HCT116 (cell line): ENCODE measurements at places on chromosomes 3 and 15.

GRCh38 chr15:98914626-98915025 lies 93.0 kb downstream of the PGPEP1L start:
- no peak for DNase-seq

DNA sequence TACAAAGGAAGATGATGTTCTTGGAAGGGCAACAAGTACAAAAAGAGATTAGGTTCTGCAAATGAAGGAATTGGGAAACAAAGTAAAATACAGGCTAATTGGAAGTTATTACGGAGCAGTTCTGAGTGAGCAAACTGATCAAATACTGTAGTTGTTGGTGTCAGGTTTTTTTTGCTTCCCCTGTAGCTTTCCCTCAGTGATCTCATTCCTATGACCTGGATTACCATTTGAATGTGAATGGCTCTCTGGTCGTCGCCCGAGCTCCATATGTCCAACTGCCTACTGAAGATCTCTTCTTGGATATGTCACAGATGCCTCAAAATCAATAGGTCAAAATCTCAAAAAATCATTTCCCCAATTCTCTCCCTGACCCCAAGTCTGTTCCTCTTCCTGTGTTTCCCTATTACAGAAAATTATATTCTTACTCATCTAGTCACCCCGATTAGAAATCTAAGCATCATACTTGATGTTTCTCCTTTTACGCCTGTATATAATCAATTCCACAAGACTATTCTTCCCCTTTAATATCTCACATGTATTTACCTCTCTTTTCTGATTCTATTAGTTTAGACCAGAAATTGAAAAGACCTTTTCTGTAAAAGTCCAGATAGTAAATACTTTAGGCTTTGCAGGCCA lies 29.0 kb downstream of the GOLM2 start:
- DNase-seq, result no peak

DNA sequence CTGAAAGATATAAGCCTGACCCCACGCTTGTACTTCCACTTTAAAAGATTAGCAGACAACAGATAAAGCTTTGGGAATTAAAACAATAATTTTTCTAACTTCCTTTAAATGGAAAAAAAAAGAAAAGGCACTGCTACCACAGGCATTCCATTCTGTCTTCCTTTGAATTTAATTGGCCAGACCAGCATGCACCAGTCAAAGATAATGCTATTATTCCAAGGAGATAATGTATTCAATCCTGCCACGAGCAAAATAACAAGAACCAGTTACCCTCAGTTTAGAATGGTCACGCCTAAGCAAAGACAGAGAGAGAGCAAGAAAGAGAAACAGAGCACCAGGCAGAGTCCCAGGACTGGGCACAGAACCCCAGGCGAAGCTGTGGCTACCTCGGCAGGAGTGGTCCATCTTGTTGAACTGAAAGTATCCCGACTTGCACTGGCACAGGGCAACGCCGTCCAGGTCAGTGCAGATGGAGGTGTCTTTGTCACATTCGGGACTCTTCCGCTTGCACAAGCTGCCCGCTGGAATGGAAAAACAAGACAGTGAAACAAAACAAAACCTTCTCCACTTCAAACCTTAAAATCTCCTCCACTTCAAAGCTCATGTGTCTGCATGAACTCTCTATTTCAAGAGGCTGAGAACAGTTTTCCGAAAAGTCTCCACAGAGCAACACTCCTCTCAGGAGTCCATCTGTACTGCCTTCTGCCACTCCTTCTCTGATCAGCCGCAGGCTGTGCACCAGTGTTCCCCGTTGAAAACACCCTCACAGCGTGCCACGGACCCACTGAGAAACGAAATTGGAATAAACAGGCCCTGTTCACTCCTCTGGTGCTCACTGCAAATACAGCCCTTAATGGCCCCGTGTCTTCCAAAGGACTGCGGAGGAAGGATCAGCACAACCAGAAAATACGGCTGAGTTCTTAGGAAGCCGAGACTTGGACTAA lies 58.2 kb downstream of the HEG1 start:
- DNase-seq, result no peak

DNA sequence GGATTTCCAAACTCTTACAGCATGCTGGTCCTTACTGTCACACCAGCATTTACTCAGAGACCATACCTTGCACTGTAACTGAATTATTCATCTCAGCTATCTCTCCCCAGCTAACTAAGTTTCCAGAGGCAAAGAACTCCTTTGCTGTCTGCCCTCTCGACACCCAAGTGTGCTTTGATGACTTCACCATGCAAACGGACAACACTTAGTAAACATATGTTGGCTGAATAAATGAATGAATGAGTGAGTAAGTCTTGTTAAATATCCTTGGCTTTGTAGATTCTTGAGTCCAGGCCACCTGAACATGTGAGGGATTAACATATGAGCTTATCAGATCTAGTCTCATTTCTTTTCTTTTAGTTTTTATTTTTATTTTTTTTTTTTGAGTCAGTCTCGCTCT lies 138.2 kb downstream of the PLD1 start:
- DNase-seq, result no peak

GRCh38 chr15:53962646-53963561 lies 15.3 kb upstream of the UNC13C start:
- no peak for DNase-seq

DNA sequence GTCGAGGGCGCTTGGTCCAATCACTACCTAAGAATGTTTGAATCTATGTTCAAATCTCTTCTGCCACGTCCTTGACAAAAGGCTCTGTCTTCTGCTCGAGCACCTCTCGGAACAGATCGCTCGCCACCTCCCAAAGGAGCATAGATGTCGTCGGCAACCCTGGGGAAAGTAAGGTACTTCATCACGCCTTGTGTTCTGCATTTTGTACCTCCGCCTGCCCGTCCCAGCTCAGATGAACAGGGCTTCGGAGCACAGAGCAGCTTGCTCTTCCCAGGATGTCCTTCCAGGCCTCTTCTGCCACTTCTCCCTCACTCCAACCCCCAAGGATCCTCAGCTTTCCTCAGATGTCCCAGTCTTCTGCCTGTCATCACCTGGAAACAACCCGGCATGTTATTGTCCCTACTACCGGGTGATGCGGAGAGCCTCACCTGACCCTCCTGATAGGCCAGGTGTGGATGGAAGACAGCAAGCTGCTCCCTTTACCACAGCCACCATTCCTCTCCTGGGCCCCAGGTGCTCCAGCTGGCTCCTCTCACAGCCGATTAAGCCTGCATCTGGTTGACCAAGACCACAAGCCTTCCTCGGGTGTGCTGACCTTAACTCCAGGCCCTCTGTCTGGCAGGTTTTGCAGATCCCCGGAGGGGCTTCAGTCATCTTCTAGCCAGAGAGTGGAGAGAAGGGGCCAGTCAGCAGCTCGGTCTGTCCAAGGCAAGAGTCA lies 270.5 kb downstream of the FAM43A start:
- no peak for DNase-seq

GRCh38 chr15:41940441-41940857 lies 31.9 kb downstream of the EHD4 start:
- DNase-seq, result peak; percentile 82

GRCh38 chr3:13769422-13769821 lies 110.4 kb downstream of the WNT7A start:
- no peak for DNase-seq

GRCh38 chr3:160224256-160224655 lies 966 bp upstream of the C3orf80 start:
- DNase-seq, result no peak

- no peak for DNase-seq
Observed at GRCh38 chr3:184542577-184542976, 19.0 kb upstream of the EPHB3 start.

GRCh38 chr15:66670175-66670574 lies 31.9 kb upstream of the SMAD6 start:
- DNase-seq, result no peak

GRCh38 chr3:195102609-195103467 lies 168.1 kb downstream of the XXYLT1 start:
- peak; percentile 61 for DNase-seq

DNA sequence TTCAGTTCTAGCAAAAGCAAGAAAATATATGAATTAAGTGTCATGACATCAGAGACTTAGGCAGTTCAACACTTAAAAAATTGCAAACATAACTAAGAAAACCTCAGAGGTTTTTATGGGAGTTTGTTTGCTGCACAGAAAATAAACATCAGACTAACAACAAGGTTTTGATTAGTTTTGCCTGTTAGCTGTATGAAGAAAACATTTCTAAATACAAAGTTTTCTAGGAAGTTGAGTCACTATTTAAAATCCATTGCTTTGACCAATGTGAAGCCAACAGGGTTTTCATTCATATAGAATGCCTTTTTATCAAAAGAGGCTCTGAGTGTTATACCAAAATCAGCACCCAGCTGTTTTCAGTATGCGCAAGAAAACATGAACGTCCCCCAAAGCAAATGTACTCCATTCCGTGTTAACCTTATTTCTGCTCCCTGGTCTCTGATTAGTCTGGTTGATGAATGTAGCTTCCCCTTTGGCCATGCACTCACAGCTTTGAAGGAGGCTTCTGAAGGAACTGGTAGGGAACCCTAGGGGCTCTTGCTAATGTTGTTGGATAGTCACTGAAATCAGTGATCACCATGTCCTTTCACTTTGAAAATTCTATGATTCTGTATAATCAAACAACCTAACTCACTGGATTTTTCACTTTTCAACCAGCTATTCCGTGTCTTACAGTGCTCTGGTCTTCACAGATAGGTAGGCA lies 89.6 kb upstream of the TSEN2 start:
- no peak for DNase-seq

- DNase-seq, result no peak
Observed at GRCh38 chr3:108159865-108160264, 62.4 kb downstream of the IFT57 start.

GRCh38 chr3:16885593-16886302 lies 993 bp downstream of the PLCL2 start:
- DNase-seq, result no peak

GRCh38 chr15:77002436-77002835 lies 7.5 kb downstream of the PSTPIP1 start:
- no peak for DNase-seq

DNA sequence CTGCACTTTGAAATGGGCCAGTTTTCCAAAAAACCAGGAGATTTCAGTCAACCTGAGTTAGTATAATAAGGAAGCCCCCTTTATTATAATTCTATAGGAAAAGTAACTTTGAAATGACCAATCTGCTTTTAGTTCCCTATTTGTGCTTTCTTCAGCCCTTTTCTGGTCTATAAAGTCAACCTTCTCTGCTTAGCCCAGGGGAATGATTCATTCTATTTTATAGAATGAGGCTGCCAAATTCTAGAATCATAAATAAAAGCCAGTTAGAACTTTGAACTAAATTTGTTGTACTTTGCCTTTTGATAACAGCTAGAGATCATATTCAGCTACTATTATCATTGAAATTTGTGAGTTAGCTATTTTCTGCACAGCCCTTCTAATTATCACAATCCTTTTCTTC lies 24.7 kb downstream of the CIP2A start:
- no peak for DNase-seq

DNA sequence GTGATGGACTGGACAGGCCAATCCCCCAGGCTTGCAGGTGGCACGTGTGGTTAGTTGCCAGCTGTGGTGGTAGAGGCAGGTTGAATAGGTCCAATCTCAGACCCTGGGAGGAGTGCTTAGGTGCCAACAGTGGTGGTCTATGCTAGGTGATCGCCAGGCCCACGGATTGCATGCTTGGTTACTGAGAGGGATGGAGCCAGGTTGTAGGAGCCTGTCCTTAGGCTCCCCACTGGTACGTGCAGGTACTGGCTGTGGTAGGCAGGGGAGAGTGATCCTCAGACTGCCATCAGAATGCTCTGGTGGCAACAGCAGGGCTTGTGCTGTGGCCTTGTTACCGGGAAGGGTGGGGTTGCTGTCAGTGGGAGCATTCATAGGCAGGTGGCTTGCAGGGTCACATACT lies 44.7 kb downstream of the NCK1 start:
- no peak for DNase-seq

DNA sequence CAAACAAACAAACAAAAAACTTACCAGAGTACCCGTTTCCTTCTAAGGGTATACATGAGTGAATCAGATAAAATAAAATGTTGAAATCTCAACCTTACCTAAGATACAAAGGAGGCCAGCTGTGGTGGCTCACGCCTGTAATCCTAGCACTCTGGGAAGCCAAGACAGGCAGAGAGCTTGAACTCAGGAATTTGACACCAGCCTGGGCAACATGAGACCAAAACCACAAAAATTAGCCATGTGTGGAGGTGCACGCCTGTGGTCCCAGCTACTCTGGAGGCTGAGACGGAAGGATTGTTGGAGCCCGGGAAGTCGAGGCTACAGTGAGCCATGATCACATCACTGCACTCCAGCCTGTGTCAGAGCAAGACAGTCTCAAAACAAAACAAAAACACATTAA lies 11.0 kb upstream of the FAM219B start:
- DNase-seq, result no peak

GRCh38 chr3:2915826-2916225 lies 194.3 kb downstream of the IL5RA start:
- no peak for DNase-seq

DNA sequence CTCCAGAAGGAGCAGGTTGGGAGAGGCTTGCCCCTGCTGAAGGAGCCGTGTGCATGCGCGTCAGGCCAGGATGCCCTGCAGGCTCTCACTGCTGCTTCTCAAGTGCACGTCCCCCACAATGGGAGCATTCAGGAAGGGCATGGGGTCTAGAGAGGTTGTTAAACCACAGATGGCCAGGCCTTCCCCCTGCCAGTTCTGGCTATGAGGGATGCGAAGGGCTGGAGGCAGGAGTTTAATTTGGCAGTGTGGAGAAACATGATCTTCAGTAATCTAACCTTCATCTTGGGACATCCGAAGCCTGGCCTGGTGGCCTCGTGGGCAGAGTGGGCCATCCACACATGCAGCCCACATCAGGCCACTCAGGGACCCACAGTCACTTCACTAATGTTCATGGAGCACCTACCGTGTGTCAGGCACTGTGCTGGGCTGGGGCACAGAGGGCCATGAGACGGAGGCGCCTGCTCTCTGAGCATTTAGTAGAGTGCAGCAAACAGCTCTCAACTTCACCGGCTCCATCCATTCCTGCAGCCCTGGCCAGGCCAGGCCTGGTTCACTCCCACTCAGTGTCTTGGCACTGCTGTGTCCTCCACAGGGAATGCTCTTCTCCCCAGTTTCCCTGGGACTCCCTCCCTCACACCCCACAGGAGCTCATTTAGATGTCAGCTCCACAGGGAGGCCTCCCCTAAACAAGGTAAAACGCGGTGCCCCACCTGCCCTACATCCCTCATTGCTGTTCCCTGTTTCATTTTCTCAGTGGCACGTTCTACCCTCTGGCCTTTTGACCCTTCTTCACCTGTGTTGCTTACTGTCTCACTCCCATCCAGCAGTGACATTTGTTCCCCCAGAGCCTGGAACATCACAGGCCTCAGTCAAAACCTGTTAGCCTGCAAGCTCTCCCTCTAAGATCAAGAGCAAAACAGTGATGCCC lies 4.0 kb downstream of the CFAP100 start:
- no peak for DNase-seq

GRCh38 chr3:142889212-142890014 lies 530 bp upstream of the PCOLCE2 start:
- no peak for DNase-seq

- no peak for DNase-seq
Observed at GRCh38 chr15:101168463-101168824, 83.4 kb downstream of the CHSY1 start.
